ENCODE measurements at places on chromosomes 4 and X. TPM values are rescaled to one million over a fixed set of nuclear protein-coding genes. Genes with fewer than 3 reads are reported as not detected.

NPFFR2 gene
- polyA plus RNA-seq = 0.93 TPM

CDKL2 gene
- polyA plus RNA-seq = 18.0 TPM

USP17L20 gene
- polyA plus RNA-seq = not detected

POLA1 gene
- polyA plus RNA-seq = 21.5 TPM

NSG1 gene
- 4.9 TPM for polyA plus RNA-seq

DIPK2B gene
- 9.9 TPM for polyA plus RNA-seq

DNA sequence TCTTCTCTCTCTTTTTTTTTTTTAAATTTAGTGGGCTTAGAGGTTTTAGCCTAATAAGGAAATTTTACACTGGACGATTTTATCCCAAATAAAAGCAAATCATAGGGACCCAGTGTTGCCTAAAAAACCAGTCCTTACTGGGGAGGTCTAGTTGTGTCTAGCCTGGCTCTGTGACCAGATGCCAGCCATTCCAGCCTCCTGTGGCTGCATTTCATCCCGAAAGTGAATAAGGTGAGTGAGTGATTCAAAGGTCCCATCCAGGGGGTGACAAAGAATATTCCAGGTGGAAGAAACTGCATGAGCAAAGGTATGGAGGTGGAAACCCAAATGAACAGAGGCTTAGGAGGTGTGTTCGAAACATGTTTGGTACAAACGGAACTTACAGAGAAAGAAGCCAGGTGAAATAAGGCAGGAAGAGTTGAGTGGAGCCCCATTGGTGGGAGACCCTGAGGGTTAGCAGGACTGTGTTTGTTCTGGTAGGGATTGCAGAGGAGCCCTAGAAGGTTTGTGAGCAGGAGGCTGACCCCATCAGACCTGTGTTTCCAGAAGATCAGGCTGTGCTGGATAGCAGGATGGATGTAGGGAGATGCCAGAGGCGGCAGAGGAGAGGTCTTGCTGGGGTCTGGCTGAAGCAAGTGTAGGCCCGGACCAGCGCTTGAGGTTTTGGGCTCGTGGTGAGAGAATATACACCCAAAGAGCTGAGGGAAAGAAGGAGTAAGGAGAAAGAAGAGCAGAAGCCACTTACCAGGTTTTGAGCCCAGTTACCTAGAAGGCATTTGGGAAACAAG, 31.6 kb downstream of the PTTG2 start:
- no peak for DNase-seq

DNA sequence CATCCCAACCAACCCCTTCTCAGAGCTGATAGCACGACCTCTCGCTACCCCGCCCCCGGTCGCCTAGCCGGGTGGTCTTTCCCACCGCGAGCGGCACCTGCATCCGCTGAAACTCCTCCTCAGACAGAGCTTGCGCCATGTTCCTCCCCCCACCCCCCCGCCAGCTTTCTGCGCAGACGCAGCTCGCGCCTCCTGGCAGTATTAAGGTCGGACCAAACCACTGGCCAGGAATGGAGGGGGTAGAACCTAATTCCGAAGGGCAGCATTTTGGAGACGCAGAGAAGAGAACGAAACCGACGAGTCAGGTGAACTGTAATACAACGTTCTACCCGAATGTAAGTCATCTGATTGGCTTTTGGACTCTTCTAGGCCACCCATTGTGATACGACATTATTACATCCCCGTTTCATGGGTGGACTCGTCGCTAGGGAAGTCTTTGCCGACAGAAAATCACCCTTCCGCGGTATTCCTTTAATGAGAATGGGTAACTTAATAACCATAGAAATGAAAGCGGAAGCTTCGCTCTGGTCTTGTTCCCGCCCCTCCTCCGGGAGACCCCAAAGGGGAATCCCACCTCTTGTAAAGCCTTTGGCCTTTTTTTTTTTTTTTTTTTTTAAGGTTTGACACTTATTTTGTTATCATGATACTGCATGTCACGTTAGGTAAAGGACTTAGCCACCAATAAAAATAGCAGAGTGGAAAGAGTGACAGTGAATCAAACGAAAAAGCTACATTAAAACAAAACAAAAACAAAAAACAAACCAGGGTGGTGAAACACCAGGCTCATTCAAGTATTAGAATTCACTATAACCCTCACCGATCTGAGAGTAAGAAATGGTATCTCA, at the start of gene GRIPAP1:
Gene GRIPAP1 (minus strand): TSS at position 174 of the 845 bp plus-strand sequence. CDS start 35 bp downstream, at position 139.
- peak; percentile 86 for DNase-seq

DNA sequence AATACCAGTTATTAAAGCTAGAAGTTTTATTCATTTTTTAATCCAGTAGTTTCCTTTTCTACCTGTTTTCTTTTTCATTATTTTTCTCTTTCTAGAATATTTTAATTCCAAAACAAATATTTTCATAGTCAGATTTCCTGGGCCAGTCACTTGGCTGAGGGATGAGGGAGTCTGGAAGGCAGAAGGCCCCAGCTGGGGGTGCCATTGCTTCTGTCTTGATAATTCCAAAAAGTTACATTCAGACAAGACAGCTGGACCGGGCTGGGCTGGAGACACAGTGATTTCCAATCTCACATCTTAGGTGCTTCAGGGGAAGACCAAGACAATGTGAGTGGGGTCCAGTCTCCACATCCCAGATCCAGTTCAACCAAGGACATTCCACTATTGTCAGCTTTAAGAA, 263.5 kb downstream of the TMA16 start:
- DNase-seq = no peak

DNA sequence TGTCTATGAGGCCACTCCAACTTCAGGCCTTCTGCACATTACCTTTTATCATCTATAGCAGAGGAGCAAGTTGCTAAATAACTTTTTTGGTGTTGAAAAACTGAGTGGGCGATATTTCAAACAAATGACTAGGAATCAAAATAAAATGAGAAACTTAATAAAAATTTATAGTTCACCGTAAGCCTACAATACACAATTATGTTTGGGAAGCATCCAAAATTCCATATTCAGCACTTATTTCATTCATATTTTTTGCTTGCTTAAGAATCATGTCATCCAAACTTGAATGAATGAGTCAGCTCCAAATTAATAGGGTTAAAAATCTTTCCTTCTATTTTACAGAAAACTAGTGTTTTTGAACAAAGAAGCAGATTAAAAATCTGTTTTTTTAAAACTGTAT, 119.1 kb downstream of the SH3RF1 start:
- no peak for DNase-seq

DNA sequence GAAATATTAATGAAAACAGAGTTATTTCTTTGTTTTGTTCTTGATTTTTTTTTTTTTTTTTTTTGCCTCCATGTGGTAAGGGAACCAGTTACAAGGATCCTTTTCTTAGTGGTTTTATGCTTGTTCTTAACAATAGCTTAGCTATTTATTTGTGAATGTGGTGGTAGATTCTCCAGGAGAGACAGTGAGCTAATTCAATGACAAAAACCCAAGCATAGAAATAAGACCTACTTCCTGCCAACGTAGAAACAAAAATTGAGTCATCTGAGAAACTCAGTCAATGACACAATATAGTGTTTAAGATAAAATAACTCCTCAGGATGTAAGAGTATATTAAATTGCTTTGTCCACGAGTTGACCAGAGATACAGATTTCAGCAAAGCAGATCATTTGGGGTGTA, 863.8 kb upstream of the PABPC4L start:
- DNase-seq = no peak

DNA sequence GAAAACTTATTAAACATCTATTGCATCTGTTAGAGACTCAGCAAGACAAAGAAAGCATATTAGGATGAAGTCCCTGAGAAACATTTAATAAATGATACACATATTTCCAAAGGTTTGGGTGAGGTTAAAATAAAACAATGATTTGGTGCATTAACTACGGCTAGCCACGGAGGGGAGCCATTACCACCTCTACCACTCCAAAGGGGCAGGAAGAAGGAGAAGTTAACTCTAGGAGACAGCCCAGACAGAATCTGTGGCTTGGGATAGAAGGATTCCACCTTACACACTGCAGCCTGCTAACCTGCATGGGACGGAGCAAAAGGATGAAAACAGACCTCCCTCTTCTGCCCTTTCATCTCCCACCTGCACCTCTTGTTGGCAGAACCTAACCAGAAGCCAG, 189.1 kb upstream of the C1QTNF7 start:
- peak; percentile 42 for DNase-seq

DNA sequence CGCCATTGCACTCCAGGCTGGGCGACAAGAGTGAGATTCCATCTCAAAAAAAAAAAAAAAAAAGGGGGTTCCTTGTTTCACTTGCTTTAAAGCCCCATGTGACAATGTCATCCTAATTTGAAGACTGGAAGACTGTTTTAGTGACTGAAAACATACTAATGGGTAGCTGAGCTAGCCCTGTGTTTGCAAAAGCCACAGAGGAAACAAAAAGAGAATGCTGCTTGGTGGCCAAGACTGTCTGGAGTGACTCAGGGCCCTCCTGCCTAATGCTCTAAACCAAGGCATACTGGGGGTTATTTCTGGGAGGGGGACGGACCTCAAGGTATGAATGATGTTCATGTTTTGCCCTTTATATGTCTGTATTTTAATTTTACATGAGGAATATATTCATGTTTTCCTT, 16.0 kb downstream of the HPSE start:
- DNase-seq = no peak

- no peak for DNase-seq
These were observed 210.7 kb upstream of the PRPS2 start for GRCh38 chrX:12580548-12580947.

DNA sequence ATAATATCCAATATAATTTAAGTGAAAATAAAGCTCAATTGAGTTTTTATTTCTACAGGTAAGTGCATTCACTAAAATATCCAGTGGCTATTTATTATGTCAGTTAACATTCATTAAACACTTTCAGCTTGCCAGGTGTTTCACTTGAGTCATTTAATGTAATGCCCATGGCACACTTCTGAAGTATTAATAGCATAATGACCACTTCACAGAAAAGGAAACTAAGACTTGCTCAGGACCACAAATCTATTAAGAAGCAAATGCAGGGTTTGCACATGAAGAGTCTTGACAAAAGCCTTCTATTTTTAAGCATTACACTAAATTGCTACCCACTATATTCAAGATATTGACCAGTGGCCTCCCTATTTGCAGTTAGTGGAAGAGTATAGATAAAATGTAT, 612.7 kb downstream of the KCTD8 start:
- no peak for DNase-seq

DNA sequence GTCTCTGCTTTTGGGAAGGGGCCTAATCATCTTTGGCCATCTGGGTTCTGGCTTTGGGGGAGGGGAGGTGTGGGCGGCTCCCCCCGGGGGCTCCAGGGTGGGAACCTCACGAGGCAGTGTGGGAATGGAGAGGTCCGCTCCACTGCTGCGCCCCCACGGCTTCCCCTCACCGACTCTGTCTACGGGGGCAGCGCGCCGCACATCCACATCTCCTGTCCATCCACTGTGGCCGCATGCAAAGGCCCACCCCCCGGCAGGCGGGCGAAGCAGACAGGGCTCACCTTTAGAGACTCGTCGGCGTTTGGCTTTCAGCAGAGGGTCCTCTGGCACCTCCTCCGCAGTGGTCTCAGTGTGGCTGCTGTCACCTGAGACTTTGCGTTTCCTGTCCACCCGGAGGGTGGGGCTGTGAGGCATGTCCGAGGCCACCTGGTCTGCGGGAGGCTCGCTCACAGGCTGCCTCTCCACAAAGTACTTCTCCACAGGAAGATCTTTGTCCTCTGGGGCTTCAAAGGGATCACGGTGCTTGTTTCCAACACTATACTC, 33.6 kb downstream of the BCOR start:
- no peak for DNase-seq

DNA sequence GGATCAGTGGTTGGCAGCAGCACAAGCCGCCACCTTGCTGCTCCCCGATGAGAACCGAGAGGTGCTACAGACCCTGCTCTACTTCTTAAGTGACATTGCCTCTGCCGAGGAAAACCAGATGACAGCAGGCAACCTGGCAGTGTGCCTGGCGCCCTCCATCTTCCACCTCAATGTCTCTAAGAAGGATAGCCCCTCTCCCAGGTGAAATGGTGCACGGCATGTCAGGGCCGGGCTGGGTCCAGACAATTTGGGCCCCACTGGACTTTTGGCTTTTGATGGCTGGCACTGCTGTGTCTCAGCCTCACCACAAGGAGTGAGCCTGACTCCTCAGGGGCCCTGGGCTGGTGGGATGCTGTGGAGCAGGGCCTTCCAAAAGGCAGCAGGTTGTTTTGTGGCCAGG, 74.1 kb downstream of the STARD8 start:
- DNase-seq = no peak

DNA sequence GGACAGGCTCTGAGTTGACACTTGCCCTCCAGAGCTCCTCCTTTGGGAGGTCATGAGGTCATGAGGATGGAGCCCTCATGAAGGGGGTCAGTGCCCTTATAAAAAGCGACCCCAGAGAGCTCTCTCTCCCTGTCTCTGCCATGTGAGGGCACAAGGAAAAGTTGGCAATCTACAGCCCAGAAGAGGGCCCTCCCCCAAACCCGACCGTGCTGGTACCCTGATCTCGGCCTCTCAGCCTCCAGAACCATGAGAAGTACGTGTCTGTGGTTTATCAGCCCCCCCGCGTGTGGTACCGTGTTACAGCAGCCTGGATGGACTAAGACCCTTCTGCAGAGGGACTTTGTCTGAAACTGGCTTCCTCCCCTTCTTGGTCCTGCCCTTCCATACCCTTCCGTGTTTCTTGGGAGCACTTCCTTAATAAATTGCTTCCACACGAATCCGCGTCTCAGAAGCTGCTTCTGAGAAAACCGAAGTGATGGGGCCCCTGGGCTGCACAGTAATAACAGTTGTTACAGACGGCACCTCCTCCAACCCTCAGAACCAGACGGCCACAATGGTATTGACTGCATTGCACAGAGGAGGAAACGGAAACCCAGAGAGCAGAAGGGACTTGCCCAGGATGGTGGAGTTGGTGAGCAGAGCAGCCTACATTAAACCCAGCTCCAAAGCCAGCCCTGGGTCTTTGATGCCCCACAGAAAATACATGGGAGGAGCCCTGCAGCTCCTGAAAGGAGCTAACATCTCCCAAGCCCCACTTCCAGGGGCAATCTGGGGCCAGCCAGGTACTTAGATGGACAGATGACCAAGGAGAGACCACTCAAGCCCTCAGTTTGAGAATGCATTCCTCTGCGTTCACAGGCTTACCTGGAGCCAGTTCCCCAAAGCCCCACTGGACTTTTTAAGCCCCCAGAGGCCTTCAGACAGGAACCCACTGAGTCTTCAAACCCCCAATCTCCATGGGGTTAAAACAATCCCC, 242.7 kb downstream of the BCOR start:
- DNase-seq = no peak

GRCh38 chrX:18290200-18290599, 64.3 kb downstream of the SCML2 start:
- DNase-seq = no peak

GRCh38 chr4:88949605-88950004, 107.4 kb downstream of the FAM13A start:
- no peak for DNase-seq

GRCh38 chr4:61614231-61614630, 414.1 kb downstream of the ADGRL3 start:
- no peak for DNase-seq

DNA sequence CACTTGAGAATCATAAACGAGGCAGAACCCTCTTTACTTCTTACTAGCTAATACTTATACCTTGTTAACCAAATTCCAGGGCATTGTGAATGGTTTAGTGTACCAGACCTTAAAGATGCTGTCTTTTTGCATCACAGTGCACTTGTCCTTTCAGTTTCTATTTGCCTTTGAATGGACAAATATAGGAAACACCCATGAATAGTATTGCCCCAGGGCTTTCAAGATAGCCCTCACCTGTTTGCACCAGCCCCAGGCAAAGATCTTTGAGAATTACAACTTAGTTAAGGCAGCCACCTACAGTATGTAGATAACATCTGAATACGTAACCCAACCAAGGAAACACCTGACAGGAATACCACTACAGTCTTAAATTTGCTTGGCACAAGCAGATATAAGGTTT, 60.8 kb upstream of the CT45A1 start:
- no peak for DNase-seq

- no peak for DNase-seq
These were observed 43.2 kb downstream of the DCAF8L2 start for GRCh38 chrX:27633328-27633727.

Data from left kidney (tissue), 8 donors.